Uterus (tissue), 4 donors: ENCODE measurements at places on chromosomes 1 and 21. TPM values are rescaled to one million over a fixed set of nuclear protein-coding genes. Genes with fewer than 3 reads are reported as not detected.

GRCh38 chr1:4214826-4215225 lies 314.8 kb upstream of the C1orf174 start:
- H3K4me3 ChIP-seq: no peak overlapping the region
- no peak overlapping the region for H3K27ac ChIP-seq
- H3K27me3 ChIP-seq: no peaks in the 10 kb centered on the region
- H3K36me3 ChIP-seq: no peaks in the 10 kb centered on the region
- no peak for DNase-seq

- no peaks in the 10 kb centered on the region for H3K4me1 ChIP-seq
- H3K27me3 ChIP-seq: no peaks in the 10 kb centered on the region
- no peaks in the 10 kb centered on the region for H3K36me3 ChIP-seq
- DNase-seq: no peak
These were observed 51.8 kb upstream of the GFI1 start for GRCh38 chr1:92538413-92539061.

- H3K4me3 ChIP-seq: no peak overlapping the region
- no peak for DNase-seq
- H3K4me1 ChIP-seq: no peaks in the 10 kb centered on the region
- H3K27ac ChIP-seq: no peak overlapping the region
- no peaks in the 10 kb centered on the region for H3K27me3 ChIP-seq
These were observed 198.7 kb downstream of the NPHP4 start for GRCh38 chr1:5793516-5793915.

GRCh38 chr1:4573526-4573925 lies 80.9 kb upstream of the AJAP1 start:
- no peak overlapping the region for H3K27ac ChIP-seq
- no peak overlapping the region for H3K4me3 ChIP-seq
- no peaks in the 10 kb centered on the region for H3K4me1 ChIP-seq
- no peaks in the 10 kb centered on the region for H3K27me3 ChIP-seq

DNA sequence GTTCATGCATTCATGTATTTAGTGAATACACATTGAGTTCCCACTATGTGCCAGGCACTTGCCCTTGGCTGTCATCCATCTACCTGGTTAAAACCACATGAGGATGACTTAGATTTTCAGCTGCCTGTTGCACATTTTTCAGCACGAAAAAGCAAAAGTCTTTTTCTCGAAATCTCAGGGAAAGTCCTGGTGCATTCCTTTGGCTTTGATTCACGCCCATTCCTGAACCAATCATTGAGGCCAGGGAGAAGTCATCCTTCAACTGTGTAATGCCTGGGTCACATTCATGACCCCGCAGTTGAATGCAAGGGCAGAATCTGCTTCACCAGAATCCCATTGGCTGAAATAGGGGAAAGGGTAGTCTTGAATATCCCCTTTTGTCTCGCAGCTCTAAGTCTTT lies 84.4 kb downstream of the RNF220 start:
- DNase-seq: no peak
- no peak overlapping the region for H3K4me3 ChIP-seq
- H3K4me1 ChIP-seq: no peaks in the 10 kb centered on the region
- H3K36me3 ChIP-seq: no peaks in the 10 kb centered on the region
- H3K27ac ChIP-seq: no peak overlapping the region

DNA sequence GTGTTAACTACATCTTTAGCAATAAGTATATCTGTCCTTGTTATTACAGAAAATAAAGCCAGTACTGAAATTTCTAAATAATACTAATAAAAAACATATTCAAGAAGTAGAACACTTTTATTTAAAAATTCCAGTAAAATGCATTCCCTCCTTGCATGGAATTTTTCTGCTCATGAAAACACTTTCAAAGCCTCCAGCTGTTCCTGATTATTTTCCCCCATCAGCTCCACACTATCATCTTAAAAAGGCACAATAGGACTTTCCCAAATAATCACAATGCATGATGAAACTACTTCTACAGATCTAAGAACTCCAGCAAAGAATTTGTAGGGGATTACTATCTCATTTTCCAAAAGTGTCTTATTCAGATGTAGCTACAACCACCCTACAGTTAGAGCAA lies 162.6 kb upstream of the USP25 start:
- no peak overlapping the region for H3K4me3 ChIP-seq
- DNase-seq: no peak
- no peaks in the 10 kb centered on the region for H3K4me1 ChIP-seq
- no peak overlapping the region for H3K27ac ChIP-seq

DNA sequence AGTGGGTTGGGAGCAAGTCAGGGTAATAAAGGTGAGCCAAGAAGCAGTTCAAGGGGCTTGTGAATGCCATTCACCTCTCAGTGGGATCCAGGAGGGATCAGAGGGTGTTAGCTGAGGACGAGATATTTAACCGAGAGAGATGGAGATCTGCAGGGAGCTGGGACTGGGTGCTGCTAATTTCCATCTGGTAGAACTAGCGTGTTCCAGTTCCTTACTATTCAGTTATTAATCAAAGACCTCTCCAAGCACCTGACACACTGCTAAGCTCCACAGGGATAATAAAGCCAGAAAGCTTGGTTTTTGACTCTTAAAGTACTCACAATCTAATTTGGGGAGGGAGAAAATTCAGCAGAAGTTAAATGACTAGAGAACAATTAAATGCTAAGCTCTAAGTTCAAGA lies 57.7 kb downstream of the ALG14 start:
- DNase-seq: no peak
- no peak overlapping the region for H3K4me3 ChIP-seq
- no peaks in the 10 kb centered on the region for H3K27me3 ChIP-seq
- peak overlapping the region; percentile 83 for H3K27ac ChIP-seq
- H3K4me1 ChIP-seq: peaks cover 24% of the 10 kb centered on the region

GRCh38 chr1:245310571-245311531 lies 156.1 kb downstream of the KIF26B start:
- no peaks in the 10 kb centered on the region for H3K4me1 ChIP-seq
- no peak overlapping the region for H3K27ac ChIP-seq
- H3K27me3 ChIP-seq: no peaks in the 10 kb centered on the region
- no peak for DNase-seq

GRCh38 chr1:113983391-113983790 lies 4.1 kb downstream of the OLFML3 start:
- no peak for DNase-seq
- peak overlapping the region; percentile 92 for H3K27ac ChIP-seq

DNA sequence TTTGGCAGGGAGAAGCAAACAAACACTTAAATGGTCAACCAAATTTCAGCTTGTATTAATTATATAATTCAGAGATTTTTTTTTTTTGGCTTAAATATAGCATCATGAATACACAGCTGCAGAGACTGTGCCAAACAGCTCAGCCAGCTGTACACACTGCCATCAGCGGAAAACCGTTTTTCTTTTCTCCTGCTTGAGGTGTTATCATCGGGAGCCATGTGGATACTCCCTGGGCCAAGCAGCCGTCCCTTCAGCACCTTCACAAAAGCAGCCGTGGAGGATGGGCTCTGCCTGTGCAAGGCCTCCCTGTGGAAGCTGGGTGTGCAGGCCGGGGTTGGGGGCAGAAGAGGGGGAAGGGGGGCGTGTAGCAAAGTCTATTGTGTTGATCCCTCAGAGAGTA lies 85.0 kb downstream of the NUF2 start:
- H3K4me3 ChIP-seq: no peak overlapping the region
- H3K36me3 ChIP-seq: no peaks in the 10 kb centered on the region
- no peaks in the 10 kb centered on the region for H3K4me1 ChIP-seq
- H3K27me3 ChIP-seq: no peaks in the 10 kb centered on the region
- H3K27ac ChIP-seq: no peak overlapping the region
- no peak for DNase-seq

DNA sequence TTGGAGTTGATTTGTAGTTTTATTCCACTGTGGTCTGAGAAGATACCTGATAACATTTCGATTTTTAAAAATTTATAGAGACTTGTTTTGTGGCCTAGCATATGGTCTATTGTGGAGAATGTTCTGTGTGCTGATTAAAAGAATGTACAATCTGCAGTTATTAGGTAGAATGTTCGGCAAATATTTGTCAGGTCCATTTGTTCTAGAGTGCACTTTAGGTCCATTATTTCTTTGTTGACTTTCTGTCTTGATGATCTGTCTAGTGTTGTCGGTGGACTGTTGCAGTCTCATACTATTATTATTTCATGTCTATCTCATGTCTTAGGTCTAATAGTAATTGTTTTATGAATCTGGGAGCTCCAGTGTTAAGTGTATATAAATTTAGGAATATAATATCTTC lies 116.8 kb downstream of the NME7 start:
- no peaks in the 10 kb centered on the region for H3K27me3 ChIP-seq
- no peak for DNase-seq
- H3K36me3 ChIP-seq: no peaks in the 10 kb centered on the region
- no peak overlapping the region for H3K27ac ChIP-seq
- no peaks in the 10 kb centered on the region for H3K4me1 ChIP-seq
- no peak overlapping the region for H3K4me3 ChIP-seq

GRCh38 chr1:181525104-181525721 lies 41.9 kb downstream of the CACNA1E start:
- DNase-seq: no peak
- no peaks in the 10 kb centered on the region for H3K4me1 ChIP-seq
- H3K36me3 ChIP-seq: no peaks in the 10 kb centered on the region
- H3K27me3 ChIP-seq: no peaks in the 10 kb centered on the region
- no peak overlapping the region for H3K27ac ChIP-seq

- H3K27me3 ChIP-seq: no peaks in the 10 kb centered on the region
- H3K4me3 ChIP-seq: no peak overlapping the region
- DNase-seq: no peak
- no peaks in the 10 kb centered on the region for H3K36me3 ChIP-seq
- H3K4me1 ChIP-seq: no peaks in the 10 kb centered on the region
These were observed 20.7 kb downstream of the SH3BP5L start for GRCh38 chr1:248804771-248805681.

GRCh38 chr1:12439073-12439472 lies 178.9 kb downstream of the DHRS3 start:
- peaks cover 4% of the 10 kb centered on the region for H3K4me1 ChIP-seq
- H3K36me3 ChIP-seq: no peaks in the 10 kb centered on the region
- H3K4me3 ChIP-seq: no peak overlapping the region
- no peak overlapping the region for H3K27ac ChIP-seq
- no peak for DNase-seq
- H3K27me3 ChIP-seq: no peaks in the 10 kb centered on the region

GRCh38 chr1:30867537-30867936 lies 41.0 kb downstream of the SDC3 start:
- no peak for DNase-seq
- no peak overlapping the region for H3K27ac ChIP-seq
- no peaks in the 10 kb centered on the region for H3K36me3 ChIP-seq
- no peaks in the 10 kb centered on the region for H3K4me1 ChIP-seq
- no peak overlapping the region for H3K4me3 ChIP-seq
- H3K27me3 ChIP-seq: no peaks in the 10 kb centered on the region

- H3K36me3 ChIP-seq: no peaks in the 10 kb centered on the region
- H3K27ac ChIP-seq: no peak overlapping the region
- no peak overlapping the region for H3K4me3 ChIP-seq
- H3K27me3 ChIP-seq: no peaks in the 10 kb centered on the region
These were observed 827.1 kb upstream of the B3GALT2 start for GRCh38 chr1:194013561-194013960.

DNA sequence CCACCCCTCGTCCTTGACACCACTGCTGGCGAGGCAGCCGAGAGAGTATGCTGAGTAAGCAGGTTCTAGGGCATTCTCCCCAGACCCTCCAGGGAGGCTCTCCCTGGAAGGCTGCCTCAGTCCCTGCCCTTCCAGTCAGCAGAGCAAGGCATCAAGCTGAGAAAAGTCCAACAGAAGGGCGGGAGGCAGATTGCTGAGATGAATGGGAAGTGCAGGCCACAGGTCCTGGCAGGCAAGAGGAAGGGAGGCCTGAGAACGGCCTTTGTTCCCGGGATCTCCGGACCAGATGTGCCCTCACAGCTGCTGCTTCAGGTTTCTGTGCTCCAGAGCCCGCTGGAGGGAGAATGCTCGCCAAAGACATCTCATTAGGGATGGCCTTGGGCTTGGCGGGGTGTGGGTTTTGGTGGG lies 270.0 kb upstream of the VAMP3 start:
- no peak for DNase-seq
- H3K4me1 ChIP-seq: no peaks in the 10 kb centered on the region
- no peak overlapping the region for H3K27ac ChIP-seq
- no peaks in the 10 kb centered on the region for H3K36me3 ChIP-seq

- H3K4me3 ChIP-seq: no peak overlapping the region
- no peaks in the 10 kb centered on the region for H3K27me3 ChIP-seq
- no peaks in the 10 kb centered on the region for H3K36me3 ChIP-seq
- no peaks in the 10 kb centered on the region for H3K4me1 ChIP-seq
- DNase-seq: no peak
These were observed 13.2 kb downstream of the IFNLR1 start for GRCh38 chr1:24173638-24174575.

DNA sequence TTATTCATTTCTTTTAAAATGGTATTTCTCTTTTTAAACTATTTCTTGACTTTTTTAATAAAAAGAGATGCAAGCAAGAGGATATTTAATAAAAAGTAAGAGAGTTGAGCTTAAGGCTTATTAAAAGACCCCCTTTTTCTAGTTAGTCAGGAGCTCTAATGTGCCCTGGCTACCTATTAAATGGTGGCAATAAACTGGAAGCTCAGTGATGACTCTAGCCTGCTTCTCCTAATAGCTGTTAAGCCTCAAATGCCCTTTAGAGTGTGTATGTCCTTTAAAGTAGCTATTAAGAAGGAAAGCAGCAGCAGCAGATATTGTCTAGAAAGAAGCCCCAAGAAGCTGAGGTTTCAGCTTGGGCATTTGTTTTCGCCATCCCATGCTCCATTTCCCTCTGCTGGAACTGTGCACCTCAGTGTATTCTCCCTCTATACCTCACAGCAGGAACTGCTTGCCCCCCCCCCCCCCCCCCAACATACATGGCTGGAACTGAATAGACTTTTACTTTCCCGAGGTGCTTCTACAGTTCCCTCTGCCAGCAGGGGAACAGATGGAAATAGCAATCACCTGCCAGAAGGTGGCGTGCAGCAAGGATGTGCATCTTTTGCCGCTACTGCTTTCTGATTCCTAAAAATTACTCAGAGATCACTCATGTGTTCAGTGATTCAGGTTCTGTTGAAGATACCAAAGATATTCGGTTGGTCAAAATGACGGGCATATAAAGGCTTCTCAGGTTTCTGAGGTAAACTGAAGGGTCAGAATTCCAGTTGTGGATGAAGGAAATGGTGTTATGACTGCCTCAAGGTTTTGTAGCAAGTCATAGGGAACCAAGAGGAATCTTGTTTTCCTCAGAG lies 2.5 kb downstream of the RGS4 start:
- no peaks in the 10 kb centered on the region for H3K4me1 ChIP-seq
- no peaks in the 10 kb centered on the region for H3K36me3 ChIP-seq
- H3K27ac ChIP-seq: no peak overlapping the region
- no peak overlapping the region for H3K4me3 ChIP-seq
- H3K27me3 ChIP-seq: no peaks in the 10 kb centered on the region

GRCh38 chr1:233393084-233393840 lies 65.7 kb downstream of the MAP3K21 start:
- H3K27ac ChIP-seq: no peak overlapping the region
- DNase-seq: no peak
- no peaks in the 10 kb centered on the region for H3K27me3 ChIP-seq
- H3K36me3 ChIP-seq: no peaks in the 10 kb centered on the region

Gene F5
- 1.3 TPM for total RNA-seq

Gene IL12RB2
- total RNA-seq: not detected

Gene KLHDC8A
- total RNA-seq: 0.88 TPM

Gene TSPEAR
- 0.51 TPM for total RNA-seq

Gene ESRRG
- 0.29 TPM for total RNA-seq

Gene SLFNL1
- total RNA-seq: 31.3 TPM

Gene DISC1
- 33.4 TPM for total RNA-seq

Gene PTPRF
- 170 TPM for total RNA-seq
